ENCODE measurements at places on chromosomes 2 and 18.

DNA sequence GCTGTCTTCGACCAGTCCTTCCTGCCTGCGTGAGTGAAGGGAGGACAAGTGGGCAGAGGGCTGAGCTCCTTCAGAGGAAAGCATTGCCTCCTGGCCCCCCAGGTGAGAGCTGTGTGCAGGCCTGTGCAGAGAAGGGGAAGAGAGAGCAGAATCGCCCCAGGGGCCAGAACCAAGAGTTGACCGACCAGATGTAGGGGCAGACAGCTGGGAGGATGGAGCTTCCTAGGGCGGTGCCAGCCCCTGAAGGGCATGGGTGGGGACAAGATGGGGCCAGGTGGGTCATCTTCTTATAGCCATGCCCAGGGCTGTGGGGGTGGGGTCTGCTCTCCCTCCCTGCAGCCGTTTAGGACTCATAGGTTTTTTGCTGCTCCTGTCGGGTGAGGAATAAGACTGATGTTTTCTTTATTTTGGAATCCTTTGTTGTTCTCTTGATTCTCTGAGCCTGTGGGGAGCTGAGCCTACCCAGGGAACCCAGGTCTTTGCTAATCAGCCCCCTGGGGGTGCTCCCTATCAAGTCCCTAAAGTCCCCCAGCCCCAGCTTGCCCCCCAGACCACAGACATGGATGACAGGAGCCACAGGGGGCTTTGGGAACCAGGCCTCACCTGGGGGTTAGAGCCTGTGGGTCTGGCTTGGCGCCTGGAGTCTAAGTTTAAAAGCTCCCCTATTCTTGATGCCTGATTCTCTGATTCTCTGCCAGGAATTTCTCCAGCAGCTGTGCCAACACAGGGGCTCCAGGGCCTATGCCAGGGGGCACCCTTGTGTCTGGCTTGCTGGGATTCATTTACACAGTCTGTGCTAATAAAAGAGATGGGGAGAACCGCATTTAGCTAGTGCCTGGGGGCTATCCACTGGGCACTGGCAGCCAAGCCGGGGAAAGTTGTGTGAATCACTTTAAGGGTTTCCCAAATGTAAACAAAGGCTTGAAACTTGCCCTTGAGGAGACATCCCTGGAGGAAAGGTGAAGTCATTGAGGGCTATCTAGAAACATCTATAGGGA, 9.3 kb upstream of the EFHD1 start:
- peak; percentile 47 for DNase-seq

DNA sequence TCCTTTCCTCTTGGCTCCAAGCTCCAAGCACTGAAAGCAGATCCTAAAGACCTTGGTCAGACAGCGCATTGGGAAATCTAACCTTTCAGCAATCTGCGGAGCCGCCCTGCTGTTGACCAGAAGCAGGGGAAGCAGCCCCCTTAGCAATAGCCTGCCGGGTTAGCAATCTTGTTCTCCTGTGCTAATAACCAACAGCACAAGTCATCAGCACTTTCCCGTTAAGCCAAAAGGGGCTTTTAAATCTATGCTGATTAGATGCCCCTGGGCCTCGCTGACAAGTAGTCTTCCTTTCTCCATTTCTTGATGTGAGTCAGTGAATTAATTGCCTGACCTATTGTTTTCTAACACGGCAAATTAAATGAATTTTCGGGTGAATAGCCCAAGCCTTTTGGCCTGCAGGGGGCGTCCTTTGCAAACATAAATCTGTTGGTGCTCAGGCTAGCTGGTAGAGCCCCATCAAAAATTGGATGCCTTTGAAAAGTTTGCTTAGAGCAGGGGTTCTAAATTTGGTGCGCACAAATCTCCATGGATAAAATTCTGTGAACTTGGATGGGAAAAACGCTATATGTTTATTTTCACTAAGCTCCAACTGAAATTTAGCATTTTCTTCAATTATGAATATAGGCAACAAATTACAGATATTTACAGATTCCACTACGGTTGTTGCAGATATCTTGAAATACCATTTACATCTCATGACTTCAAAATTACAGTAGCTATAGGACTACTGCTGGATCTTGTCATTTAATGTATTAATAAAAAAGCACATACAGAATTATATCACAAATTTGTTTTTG, 24.6 kb downstream of the MAIP1 start:
- DNase-seq: peak; percentile 84

- DNase-seq: no peak
Measured at GRCh38 chr2:221423210-221423804, 148.8 kb downstream of the EPHA4 start.

- DNase-seq: no peak
Measured at GRCh38 chr2:148237911-148238310, 217.0 kb downstream of the MBD5 start.

- no peak for DNase-seq
Measured at GRCh38 chr2:239607517-239608191, 206.8 kb upstream of the HDAC4 start.

All from left lung (tissue), 14 donors.